ENCODE measurements at places on chromosomes 4 and X.

GRCh38 chrX:9698576-9698975 lies 67.1 kb downstream of the GPR143 start:
- no peak for DNase-seq

- DNase-seq: no peak
Observed at GRCh38 chr4:7893539-7893938, 46.1 kb downstream of the AFAP1 start.

DNA sequence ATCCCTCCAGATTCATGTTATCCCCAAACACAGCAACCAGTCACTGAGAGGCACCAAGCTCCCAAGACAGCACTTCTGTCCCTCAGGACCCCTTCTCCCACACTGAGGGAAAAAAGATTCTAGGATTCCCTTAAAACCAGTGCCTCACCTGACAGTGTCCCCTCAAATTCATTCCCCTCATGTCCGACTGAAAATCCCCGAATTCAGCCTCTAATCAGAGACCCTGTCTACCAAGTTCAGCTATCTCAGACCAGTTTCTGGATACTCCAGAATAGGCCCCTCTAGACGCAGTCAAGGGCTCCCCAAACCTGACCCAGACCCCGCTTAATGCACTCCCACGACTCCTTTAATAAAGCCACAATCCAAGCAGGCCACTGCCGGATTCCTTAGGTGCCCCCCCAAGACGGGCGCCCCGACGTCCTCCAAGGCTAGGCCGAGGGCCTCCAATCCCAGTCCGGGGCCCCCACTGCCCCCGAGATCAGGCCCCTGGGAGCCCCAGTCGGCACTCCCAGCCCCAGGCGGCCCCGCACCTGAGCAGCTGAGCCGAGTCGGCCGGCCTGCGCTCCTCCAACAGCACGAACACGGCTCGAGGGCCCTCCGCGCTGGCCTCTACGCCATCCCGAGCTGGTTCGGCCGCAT lies 457 bp downstream of the TFE3 start:
- DNase-seq: no peak

DNA sequence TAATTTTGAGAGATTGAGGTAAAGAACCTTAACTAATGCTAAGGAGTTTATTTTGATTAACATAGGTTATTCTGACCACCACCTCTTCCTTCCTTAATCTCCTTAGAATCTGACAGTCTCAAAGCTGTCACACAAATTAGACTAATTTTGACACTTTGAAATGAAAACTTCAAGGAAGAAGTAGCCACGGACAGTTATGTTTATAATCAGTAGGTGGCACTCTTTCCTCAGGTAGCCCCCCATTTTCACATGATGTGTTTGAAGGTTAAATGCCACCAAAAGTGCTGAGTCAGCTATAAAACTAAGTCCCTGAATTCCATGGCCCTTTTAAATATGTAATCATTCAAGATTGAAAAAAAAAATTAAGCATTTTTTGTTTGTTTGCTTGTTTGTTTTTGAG lies 22.4 kb downstream of the TMEM33 start:
- DNase-seq: peak; percentile 40

GRCh38 chr4:145686991-145687390 lies 7.0 kb downstream of the C4orf51 start:
- no peak for DNase-seq

DNA sequence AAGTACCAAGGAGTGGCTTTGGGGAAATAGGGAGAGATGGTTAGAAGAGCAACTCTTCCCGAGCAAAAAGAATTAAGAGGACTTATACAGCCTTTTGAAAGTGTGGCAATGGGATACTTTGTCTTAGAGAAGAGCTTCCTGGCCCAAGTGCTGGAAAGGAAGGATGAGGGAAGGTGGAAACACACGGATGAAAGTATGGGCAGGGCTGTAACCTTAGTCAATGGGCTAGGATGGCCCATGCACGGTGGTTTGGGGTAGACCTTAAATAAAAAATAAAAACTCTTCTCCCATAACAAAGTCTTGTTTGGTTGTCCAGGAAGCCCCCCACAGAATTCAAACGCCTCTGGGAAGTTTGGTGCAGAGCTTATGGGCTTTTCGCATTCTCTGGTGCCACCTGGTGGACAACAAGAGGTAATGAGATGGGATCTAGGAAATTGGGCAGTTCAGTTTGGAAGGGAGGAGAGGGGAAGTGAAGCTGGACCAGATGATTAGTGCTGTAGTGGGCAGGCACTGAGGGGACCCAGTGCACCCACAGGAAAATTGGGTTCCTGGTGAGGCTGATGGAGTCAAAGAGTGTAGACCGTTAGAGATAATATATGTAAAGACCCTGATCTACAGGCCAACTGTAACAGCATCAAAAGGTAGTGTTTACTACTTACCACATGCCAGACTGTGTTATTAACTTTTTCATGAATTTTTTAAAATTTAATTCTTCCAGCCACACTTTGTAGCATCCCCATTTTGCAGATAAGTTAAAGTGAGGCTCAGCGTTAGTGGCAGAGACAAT lies 13.8 kb upstream of the ENOX2 start:
- DNase-seq: peak; percentile 72

- DNase-seq: no peak
Observed at GRCh38 chrX:151790481-151791160, 56.1 kb downstream of the CNGA2 start.

DNA sequence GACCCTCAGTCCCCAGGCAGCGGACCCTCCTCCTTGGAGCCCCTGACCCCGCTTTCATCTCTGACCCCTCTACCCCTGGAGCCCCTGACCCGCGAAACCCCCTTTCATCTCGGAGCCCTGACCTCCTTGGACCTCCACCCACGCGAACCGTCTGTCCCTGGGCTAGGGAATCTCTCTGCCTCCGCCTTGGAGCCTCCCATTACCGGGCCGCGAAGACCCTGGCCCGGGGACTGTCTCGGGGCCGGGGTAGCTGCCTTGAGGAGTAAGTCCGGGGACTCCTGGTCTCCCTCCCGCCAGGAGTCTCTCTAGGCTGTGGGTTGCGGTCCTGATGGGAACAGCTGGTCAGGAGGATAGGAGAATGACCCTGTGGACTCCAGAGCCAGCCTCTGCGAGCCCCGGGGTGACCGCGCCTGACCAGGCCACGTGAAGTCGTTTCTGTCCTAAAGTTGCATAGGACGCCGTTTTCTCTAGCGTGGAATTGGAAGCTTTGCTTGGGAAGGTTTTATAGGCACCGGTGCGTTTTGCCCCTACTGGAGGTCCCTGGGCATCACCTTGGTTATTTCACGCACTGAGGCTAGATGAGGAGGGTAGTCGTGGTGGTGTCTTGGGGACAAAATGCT lies 824 bp downstream of the TBC1D14 start:
- DNase-seq: peak; percentile 60

DNA sequence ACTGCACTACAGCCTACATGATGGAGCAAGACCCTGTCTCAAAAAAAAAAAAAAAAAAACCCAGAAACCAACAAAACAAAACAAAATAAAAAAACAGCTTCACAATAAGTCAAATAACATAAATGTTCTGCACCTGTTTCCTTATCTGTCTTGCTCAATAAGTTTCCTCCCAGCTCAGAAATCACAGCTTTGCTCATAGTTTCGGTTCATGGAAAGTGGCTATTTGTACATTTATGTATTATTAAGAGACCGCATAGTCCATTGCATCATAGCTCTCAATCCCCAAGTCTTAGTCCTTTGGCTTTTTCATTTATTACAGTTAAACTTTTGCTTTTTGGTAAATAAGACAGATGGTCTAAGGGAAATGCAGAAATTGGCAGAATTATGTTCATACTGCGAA lies 24.4 kb upstream of the CFAP299 start:
- no peak for DNase-seq

DNA sequence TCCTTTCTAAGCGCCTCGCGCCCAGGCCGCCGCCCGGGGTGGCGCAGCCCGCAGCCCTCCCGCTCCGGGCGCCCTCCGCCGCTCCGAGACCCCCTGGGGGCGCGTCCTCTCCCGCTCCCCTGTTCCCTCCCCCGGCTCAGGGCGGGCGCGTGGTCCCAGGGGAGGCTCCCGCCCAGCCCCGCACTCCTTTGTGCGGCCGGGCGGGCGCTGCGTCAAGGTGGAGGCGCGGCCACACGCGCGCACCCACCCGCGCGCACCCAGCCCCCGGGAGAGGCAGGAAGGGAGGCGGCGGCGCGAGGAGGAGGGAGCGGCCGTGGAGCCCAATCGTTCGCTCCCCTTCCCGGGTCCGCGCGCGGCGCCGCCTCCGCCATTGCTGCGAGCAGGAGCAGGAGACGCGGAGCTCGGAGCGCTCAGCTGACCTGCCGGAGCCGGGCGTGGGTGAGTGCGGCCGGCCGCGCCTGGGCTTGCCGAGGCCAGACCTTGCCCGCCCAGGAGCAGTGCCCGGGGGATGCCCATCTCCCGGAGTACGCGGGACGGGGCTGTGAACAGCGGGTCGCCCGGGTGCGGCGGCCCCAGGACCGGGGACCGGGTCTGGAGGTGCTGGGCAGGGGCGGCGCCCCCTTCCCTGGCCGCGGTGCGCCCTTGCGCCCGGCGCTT lies at the start of gene NSG1:
Gene NSG1, plus strand, starts transcription at position 367 of the 657 bp plus-strand sequence. CDS start 528 bp downstream, outside the sequence.
- peak; percentile 6 for DNase-seq

DNA sequence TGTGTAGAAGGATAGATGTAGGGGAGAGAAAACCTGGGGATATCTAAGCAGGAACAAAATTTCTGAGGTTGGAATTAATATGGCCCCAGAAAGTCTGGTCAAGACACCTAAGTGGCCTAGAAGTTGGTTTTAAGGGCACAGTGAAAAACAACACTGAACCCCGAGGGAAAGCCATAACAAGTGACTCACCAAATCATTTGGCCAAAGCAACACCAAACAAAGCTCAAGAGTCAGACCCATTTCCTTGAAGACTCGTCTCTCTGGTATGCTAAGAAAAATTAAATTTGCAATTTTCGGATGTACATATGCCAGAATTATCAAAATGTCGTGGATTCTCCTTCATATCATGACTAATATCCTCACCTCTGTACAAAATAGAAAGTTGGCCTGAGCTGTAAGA lies 162.9 kb downstream of the SMIM20 start:
- no peak for DNase-seq

DNA sequence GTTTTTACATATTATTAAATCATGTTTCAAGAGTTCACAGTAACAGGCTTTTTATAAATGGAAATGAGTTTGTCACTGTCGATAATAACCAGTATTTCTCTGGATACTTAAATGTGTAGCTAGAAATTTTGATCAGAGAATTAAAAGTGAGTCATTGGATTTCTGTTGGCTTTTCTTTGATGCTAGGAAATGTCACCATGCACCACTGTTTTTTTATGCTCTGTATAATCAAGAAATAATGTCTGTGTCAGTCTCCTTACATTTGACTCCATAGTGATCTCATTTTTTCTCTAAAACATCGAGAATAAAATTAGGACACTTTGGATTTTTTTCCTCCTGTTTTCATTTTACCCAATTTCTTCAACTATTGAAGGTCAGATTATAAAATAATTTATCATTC lies 234.2 kb downstream of the RAPGEF2 start:
- no peak for DNase-seq
